ENCODE measurements at places on chromosomes 4 and X.

DNA sequence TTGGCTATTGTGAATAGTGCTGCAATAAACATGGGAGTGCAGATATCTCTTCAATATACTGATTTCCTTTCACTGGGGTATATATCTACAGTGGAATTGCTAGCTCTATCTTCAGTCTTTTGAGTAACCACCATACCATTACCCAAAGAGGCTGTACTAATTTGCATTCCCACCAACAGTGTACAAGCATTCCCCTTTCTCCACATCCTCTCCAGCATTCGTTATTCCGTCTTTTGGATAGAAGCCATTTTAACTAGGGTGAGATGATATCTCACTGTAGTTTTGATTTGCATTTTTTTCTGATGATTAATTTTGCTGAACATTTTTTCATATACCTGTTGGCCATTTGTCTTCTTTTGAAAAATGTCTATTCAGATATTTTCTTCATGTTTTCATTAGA lies 110.3 kb downstream of the PRDM5 start:
- no peak for DNase-seq

GRCh38 chr4:81326581-81326980 lies 111.6 kb upstream of the PRKG2 start:
- DNase-seq = no peak

DNA sequence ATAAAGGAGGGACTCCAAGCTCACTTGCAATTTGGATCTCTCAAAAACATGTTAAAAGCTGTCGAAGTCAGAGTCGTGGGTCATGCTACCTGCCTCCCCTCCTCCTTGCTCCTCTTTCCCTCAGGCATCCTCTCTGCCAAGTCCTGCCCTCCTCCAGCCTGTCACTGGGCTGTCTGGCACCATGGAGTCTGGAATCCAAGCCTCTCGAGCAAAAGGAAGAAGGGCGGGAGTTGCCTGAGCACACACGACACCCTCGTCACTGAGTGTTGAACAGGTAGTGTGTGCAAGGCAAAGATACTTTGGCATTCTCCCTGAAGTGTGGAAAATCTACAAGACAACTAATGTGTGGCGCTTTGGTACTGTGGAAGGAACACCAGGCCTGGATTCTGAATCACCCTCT lies 62.2 kb downstream of the HAUS3 start:
- DNase-seq = no peak

GRCh38 chrX:20060961-20061748 lies 55.6 kb downstream of the MAP7D2 start:
- no peak for DNase-seq

DNA sequence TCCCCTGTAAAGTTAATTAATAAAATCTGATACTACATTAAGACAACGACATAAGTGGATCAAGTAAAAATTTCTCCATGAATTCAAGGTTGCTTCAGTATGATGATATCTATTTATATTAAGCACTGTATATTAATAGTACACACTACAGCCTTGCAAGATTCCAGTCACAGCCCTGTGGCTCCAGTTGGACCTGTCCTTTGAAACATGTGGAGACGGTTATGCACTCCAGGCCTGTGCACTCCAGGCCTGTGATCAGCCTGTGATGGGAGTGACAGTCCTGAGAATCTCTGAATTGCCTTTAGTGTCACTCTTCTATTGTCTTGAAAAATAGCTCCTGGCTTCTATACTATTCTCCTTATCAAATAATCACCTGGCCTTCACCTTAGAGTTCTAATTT lies 981.1 kb upstream of the AGA start:
- DNase-seq = no peak

DNA sequence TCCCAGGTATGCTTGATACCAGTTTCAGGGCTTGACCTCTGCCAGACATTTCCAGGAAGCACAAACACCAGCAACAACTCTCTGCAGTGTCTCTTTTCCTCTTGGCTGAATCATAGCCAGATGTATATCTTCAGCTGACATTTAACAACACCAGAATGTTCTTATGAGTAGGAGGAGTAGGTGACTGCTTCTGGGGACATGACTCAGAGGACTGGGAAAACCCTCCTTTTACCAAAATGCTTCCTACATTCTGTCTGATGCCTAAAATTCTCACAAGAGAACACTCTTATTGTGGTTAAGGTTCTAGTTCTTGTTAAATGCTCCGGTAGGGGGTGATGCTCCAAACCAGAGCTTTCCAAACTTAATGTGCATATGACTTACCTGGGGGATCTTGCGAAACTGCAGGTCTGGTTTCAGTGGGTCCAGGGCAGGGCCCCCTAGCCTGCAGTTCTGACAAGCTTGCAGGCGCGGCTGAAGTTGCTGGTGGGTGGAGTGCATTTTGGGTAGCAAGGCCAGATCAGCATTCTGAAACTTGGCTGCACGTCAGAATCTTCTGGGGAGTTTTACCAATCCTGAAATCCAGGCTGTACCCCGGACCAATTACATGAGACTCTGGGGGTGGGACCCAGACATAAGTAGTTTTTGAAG lies 329.3 kb upstream of the RPS6KA3 start:
- DNase-seq = no peak
